Caco-2 (cell line): ENCODE measurements at places on chromosomes 5 and 9.

DNA sequence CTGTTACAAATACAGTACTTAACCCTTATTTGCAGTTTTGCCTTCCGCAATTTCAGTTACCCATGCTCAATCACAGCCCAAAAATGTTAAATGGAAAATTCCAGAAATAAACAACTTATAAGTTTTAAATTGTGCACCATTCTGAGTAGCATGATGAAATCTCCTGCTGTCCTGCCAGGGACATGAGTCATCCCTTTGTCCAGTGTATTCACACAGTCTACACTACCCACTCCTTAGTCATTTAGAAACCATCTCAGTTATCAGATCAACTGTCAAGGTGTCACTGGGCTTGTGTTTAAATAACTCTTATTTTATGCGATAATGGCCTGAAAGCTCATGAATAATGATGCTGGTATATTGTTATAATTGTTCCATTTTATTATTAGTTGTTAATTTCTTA, 95.8 kb downstream of the PLCXD3 start:
- peak; percentile 19 for DNase-seq

GRCh38 chr5:173486355-173487225, 129.9 kb downstream of the BOD1 start:
- no peak for DNase-seq

DNA sequence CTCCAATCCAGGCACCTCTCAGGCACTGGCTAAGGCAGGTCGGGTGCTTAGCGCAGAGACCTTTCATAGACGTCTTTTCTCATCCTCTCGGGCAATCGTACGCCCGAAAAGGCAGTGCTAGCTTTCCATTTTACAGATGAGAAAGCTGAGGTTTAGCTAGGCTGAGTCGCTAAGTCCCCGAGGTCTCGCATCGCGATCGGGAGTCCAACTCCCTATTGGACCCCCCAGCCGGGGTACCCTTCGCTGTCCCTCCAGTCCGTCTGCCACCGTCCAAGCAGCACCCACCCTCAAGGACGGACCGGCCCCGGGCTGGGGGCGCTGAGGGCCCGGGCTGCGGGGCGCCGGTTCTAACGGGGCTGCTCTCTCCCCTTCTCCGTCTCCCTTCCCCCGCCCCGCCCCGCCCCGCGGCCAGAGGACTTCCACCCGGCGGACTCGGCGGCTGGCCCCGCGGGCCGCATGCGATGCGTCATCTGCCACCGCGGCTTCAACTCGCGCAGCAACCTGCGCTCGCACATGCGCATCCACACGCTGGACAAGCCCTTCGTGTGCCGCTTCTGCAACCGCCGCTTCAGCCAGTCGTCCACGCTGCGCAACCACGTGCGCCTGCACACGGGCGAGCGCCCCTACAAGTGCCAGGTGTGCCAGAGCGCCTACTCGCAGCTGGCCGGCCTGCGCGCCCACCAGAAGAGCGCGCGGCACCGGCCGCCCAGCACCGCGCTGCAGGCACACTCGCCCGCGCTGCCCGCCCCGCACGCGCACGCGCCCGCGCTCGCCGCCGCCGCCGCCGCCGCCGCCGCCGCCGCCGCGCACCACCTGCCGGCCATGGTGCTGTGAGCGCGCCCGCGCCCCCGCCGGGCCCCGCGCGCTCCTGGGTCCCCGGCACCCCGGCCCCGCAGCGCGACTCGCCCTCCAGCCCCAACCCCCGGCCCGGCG, 12.5 kb upstream of the EXOSC2 start:
- DNase-seq: peak; percentile 88

- no peak for DNase-seq
Observed at GRCh38 chr9:18362901-18363685, 110.9 kb upstream of the ADAMTSL1 start.

DNA sequence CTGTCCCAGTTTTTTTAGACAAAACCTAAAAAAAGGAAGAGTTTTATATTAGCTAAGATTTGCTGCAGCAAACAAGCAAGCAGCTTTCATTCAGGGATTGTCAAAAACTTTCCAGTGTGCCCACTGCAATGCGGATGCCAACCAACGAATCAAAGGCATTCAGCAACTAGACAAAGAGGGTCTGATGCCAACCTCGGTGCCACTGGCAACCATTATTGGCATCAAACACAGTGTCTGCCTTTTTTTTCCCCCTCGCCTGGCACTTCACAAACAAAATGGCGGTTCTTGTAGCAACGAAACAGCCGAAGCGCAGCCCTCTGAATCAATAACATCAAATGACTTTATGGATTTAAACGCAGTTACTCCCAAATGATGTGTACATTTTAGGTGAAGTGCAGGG, 10.4 kb downstream of the NFIB start:
- no peak for DNase-seq

DNA sequence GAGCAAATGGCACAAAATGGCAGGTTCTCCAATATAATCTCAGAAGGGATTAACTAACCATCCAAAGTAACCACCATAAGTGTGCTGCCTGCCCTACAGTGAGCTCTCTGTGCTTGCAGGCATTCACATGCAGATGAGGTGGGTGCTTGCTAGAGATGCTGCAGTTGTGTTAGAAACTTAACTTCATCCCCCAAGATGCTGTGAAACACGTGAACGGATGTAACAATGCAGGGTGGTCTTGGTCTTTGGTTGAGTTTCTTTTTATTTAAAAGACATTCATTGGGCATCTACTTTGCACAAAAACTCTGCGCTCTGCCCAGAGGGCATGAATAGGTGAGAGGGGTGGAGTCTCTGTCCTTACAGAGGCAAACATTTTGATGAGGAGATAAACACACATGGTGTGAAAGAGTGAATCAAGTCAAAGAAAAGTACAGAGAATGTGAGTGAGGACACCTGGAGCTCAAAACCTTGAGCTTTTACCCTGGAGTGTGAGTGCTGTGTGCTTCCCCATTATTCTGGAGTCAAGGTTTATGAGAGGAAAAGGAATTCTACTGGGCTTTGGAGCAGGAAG, 143.9 kb upstream of the DAP start:
- DNase-seq: no peak

DNA sequence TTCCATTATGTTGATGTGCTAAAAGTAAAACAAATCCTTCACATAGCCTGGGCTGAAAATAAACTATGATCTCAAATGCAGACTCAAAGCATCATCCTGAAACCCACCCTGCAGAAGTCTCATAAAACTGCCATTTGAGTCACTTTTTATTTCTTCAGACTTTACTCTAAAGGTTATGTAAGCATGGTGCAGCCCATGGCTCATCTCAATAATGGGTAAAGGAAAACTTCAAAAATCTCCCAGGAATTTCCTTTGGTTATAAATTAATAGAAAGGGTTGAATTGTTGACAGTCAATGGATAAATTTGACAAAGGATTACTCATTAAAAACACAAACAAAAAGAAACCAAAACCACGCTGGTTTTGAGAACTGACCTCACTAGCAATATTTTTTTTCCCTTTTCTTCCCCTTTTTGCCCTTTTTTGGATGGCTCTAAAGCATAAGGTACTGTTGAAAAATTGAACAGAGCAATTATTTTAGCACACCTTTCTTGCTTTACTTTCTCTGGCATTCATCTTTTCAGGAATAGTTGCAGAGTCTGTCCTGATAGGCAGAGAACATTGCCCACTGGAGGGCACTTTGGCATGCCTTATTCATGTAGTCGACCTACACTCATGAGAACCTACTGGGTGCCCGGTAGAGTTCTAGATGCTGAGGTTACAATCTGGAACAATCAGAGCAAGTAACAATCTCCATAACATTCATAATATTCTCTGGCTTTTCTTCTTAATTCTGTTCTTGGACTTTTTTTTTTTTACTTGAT, 191.4 kb downstream of the TMEM167A start:
- DNase-seq: no peak

DNA sequence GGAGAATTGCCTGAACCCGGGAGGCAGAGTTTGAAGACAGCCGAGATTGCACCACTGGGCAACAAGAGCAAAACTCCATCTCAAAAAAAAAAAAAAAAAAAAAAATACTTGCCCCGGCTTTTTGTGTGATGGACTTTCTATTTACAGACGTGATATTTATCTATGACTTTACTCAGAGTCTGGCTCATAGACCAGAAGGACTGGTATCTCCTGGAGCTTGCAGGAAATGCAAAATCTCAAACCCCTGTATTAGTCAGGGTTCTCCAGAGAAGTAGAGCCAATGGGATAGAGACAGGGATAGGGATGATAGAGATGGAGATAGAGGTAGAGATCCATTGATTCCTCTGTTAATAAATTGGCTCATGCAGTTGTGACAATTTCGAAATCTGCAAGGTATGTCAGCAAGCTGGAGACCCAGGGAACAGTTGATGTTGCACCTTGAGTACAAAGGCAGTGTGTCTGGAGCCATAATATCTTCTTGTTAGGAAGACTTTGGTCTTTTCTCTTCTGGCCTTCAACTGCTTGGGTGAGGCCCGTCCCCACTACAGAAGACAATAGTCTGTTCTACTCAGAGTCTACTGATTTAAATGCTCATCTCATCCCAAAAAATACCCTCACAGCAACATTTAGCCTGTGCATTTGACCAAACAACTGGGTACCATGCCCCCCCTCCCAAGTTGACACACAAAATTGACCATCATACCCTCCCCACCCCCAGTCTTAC, 195.4 kb upstream of the MSX2 start:
- no peak for DNase-seq

DNA sequence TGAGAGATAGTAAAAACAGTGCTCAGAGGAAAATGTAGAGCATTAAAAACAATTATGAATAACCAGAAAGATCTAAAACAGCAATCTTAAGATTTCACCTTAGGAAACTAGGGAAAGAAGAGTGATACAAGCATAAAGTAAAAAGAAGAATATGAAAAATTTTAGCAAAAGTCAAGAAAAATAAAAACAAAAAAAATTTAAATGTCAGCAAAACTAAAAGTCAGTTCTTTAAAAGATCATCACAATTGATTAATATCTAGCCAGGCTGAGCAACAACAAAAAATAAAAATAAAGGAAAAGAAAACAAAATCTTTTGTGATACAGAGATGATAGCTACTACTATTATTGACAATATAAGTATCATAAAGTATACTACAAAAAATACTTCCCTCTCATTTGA, 1088.1 kb upstream of the EDIL3 start:
- DNase-seq: no peak

- DNase-seq: no peak
Observed at GRCh38 chr9:84834426-84834825, 164.9 kb downstream of the NTRK2 start.

DNA sequence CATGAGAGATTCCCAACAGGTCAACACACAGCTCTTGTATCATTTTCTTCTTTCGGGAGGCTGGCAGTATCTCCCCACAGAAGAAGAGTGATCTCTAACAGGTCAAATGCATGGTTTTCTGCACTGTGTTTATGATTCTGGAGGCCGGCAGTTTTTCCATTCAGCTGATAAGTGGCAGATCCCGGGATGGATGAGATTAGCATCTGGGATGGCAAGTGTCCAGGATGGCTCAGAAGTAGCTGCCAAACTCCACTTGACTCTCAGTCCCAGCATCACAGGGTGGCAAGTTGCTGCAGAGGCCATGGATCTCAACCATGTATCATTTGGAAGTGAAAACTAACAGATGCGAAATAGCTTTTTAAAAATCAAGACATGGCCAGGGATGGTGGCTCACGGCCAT, 97.8 kb upstream of the SLC44A1 start:
- DNase-seq: no peak

DNA sequence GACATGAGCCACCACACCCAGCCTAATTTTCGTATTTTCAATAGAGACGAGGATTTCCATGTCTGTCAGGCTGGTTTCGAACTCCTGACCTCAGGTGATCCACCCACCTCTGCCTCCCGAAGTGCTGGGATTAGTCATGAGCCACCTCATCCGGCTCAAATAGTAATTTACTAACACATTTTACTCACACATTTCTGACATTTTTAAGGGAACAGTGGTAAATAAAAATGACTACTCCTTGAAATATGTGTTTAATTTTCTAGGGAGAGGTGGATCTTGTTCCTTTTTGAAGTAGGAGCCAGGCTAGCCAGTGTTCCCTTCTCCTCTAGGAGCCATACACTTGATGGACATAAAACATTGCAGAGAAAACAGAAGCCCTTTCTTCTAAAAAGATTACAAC, 55.2 kb upstream of the ERBIN start:
- DNase-seq: no peak

GRCh38 chr5:38426490-38426889, 130.0 kb downstream of the LIFR start:
- no peak for DNase-seq

- no peak for DNase-seq
Observed at GRCh38 chr5:176934309-176934930, 35.3 kb upstream of the HK3 start.

DNA sequence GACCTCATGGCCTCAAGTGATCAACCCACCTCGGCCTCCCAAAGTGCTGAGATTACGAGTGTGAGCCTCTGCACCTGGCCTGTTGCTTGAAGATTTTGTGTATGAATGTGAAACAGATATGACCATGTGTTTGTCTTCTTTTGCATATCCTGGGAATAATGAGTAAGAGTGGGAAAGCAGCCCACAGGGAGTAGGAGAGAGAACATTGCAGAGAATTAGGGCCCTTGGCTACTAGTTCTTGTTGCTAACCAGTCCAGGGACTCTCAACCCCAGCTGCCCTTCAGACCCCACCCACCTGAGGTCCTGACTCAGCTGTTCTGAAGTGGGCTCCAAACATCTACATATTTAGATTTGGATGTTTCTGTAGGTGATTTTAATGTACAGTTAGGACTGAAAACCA, 125.5 kb downstream of the MTX3 start:
- no peak for DNase-seq

DNA sequence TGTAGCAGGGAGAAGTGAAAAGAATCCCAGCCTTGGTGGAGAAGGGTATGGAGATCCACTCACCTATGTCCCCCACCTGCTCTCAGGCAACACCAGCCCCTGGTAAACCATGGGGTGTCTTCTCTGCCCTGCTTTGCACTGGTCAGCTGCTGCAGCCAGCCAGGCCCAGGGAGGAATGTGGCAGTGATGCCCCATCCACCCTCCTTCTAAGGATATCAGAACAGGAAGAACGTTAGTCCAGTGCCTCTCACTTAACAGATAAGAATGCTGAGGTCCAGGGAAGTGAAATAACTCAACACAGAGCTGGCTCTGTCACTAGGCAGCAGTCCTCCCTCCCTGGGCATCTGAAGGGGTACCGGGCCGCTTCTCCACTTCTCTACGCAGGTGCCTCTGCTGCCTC, 9.7 kb upstream of the PPIC start:
- no peak for DNase-seq

GRCh38 chr5:1554410-1554967, 30.7 kb upstream of the LPCAT1 start:
- DNase-seq: no peak

DNA sequence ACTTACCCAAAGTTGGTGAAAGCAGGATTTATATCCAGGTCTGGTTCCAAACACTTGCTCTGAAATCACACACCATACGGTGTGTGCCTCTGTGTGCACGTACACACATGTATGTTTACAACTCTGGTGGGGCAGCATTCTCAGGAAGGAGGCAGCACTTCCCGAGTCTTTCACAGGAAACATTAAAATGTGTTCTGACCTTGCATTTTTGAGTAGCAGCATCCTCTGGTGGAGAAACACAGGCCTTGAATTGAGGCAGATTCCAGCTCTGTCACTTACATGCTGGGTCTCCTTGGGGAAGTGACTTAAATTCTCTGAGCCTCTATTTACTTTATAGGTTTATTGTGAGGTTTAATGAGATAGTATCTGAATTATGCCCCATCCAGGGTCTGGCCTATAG, 126.4 kb downstream of the RGS3 start:
- DNase-seq: no peak

GRCh38 chr5:137099651-137100050, 399.5 kb downstream of the SPOCK1 start:
- no peak for DNase-seq
